Regular cardiac myocyte (primary cell): ENCODE measurements at places on chromosomes 5 and 9. TPM values are rescaled to one million over a fixed set of nuclear protein-coding genes. Genes with fewer than 3 reads are reported as not detected.

The LRRTM2 gene
- under 0.01 TPM in 1 of 2 replicates, not detected in the other for total RNA-seq

The SHOC1 gene
- under 0.01 TPM in 2 replicates for total RNA-seq

The PCAT7 gene
- total RNA-seq: not detected in 2 replicates

The SLC45A2 gene
- total RNA-seq: 0.28 TPM in 1 of 2 replicates, not detected in the other

The PRR16 gene
- 5.9 and 8.6 TPM in 2 replicates for total RNA-seq

The ZNF483 gene
- total RNA-seq: 1.2 and 2.0 TPM in 2 replicates
